ENCODE measurements at places on chromosomes 7 and 10.

GRCh38 chr10:96690755-96691730 lies 29.3 kb downstream of the PIK3AP1 start:
- DNase-seq, result no peak

DNA sequence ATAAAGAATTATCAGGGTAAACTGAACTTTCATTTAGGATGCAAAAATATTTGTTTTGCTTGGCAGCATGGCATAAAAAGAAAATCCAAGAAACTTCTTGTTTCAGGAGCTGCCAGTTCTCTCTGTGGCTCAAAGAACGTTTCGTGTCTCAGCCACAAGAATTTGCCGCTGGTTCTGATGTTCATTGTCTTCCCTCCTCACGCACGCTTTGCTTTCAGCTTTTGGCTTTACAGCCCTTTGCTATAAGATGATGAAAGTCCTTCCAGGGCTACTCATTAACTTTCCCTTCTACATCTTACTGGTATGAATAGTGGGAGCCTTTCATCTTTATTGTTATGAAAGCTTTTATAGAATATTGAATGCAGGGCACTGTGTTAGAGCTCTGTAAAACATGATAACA lies 124.7 kb downstream of the BICC1 start:
- DNase-seq, result no peak

DNA sequence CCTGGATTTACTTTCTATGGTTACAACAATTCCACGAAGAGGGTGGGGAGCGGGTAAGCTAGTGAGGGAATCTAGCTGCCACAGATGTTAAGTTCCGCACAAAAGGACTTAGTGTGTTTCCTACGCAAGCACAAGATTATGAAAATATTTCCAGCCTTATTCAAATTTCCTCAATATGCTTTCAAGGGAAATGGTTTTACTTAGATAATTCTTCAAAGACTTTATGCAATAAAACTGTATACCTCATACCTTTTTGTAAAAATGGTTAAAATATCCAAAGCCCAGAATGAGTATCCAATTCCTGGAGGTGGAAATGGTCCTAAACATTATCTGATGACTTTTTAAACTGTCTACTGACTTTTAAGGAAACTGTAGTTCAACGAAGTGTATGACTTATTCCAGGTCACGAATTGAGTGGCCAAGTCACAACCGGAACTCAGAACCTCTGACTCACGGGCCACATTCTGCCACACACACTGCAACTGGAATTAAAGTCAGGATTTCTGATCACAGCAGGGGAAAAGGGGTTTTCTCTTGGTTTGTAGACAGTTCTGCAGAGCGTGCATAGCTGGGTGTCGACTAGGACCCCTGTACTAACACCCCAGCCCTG lies 20.2 kb upstream of the INSIG1 start:
- no peak for DNase-seq

DNA sequence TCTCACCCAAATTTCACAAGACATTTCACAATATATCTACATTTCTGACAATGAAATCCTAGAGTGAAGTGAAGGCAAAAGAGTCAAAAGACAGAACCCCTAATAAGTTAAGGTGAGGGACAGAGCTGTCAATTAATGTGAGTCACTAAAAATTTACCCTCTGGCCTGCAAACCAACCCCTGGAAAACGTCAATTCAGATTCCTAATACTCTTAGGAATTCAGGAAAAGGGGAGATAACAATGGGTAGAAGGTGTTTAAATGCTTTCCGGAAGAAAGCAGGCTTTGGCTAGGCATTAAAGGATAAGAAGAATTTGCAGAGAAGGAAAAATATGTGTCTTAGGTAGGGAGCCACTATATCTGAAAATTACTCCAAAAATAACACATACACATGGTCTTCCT lies 299.6 kb downstream of the INHBA start:
- DNase-seq, result no peak

DNA sequence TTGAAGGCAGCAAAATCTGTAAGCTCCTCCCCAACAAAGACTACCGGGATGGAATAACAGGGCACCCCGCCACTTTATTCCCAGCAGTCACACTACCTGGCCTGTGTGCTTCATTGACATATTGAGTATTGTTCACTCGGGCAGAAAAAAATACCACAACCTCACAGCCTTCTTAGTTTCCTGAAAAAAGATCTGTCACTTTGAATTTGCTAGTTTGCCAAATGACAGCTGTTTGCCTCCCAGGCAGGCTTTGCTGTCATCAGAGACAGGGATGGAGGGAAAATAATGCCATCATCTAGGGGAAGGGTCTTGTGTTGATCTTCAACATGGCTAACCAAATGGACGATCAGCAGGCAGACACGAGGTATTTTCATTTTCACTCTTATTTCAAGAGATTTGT lies 26.9 kb downstream of the BMPER start:
- no peak for DNase-seq

GRCh38 chr10:36676321-36676720 lies 449.1 kb upstream of the ANKRD30A start:
- no peak for DNase-seq

- no peak for DNase-seq
Measured at GRCh38 chr7:83410989-83411591, 237.8 kb downstream of the SEMA3E start.

GRCh38 chr10:52779541-52780390 lies 7.2 kb upstream of the MBL2 start:
- DNase-seq, result peak; percentile 3

DNA sequence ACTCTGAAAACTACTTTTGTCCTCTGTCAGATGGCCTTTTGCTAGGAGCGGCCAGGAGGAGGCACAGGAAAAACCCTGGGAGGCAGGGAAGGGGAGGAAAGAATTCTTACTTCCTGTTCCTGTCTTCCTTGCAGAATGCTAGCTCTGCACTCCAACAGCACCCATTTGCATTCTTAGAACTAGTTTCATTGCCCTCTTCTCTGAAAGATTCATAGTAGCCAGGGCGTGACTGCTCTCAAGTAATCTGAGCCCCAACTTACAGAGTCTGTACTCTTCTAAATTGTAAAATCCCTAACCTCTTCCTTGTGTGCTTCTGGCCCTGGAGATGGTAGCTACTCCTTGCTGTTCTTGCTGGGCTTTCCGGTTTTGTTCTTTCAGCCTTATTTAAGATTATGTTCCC lies 75.3 kb upstream of the STEAP1 start:
- no peak for DNase-seq

DNA sequence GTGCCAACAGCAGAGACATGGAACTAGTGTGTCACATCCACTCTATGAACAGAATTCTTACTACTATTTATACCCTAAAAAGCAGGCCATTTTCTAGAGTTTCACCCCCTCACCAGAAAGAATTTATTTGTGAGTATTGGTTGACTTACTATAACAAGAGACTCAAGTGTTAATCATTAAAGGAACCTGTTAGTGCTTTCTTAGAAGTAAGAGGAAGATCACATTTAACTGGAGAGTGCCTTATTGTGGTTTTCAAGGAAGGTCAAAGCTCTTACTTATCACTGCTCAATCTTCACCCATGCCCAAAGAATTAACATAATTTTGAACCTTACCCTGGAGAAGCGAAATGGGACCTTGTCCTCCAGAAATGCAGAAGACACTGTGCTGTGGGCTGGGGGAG lies 169.3 kb upstream of the PRSS1 start:
- DNase-seq, result no peak

DNA sequence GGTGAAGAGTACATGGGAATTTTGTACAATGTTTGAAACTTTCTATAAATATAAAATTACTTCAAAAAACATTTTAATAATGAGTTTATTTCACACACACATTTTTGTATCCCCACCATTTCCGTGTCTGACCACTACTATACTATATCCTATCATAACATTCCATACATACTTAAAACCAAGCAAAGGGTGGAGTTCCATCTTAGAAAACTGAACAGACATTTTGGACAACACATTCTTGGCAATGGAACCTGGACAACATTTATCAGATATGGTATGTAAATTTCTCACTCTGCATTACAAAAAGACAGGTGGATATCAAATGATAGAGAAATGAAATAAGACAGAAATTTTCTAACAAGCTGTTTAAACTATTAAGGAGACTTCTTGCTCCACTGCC lies 168.9 kb downstream of the TWIST1 start:
- DNase-seq, result no peak

- no peak for DNase-seq
Measured at GRCh38 chr10:88104223-88104622, 240.8 kb downstream of the PTEN start.

DNA sequence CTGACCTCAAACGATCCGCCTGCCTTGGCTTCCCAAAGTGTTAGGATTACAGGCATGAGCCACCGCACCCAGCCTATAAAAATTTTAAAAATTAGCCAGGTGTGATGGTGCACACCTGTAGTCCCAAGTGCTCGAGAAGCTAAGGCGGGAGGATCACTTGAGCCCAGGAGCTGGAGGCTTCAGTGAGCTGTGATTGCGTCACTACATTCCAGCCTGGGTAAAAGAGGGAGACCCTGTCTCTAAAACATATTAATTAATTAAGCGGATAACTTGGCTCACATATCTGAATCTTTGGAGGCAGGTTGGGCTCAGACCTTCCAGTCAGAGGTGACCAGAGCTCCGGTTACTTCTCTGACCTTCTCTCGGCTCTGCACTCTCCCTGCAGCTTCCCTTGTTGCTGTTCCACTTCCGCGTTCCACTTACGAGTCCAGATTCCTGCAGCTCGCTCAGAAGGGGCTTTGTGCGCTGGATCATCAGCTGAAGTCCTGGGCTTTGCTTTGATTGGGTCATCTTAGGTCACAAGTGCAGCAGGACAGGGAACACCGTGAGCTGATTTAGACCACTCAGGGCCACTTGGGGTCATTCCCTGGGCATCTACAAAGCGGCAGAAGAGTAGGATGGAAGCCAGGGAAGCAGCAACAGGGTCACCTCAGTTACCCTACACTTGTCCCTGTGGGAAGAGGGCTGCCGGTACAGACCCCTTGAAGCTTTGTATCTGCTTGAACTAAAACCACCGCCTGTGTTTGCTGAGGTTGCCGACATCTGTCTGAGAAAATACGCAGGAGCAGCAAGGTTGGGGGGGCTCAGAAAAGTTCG lies 2.0 kb upstream of the ARPC1B start:
- DNase-seq, result no peak

DNA sequence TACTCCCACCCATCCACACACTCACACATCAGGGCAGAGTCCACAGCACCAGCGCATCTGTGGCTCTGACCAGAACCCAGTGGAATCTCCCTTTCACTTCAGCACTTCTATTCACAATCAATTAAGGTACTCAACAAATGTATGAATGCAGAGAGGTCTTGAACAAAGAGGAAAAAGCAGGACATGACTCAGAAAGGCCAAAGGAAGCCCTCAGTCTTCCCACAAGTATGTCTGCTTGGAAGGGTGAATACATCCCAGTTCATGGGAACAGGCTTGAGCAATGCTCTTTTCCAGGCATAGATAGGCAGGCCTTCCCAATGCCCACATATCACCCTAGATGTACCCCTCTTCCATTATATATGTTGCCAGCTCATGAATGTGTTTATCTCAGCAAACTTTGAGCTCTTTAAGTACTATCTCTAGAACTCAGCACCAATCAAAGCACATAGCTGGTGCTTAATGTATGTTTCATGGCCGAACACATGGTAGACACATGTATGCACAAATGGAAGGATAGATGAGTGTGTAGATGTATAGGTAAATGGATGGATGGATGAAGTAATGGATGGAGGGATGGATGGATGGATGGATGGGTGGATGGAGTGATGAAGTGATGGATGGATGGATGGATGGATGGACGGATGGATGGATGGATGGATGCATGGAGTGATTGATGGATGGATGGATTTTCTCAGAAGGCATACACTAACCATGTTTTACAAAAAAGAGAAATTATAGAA lies 507.6 kb downstream of the GRID1 start:
- DNase-seq, result no peak

DNA sequence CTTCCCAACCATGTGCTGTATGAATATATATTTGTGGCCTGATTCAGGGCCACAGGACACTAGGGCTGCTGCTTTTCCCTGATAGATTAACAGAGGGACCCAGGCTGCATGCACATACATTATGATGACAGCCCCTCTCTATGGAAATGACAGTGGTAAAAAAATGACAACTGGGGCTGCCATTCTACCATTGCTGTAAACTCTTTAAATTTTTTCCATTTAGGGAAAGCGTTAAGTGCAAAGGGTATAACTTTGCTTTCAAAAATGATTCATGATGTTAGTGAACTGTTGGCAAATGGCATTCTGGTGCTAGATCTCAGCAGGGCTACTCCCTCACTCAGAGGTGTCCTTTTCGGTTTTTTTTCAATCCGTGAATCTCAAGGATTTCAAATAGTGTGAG lies 4.2 kb downstream of the CTBP2 start:
- no peak for DNase-seq

DNA sequence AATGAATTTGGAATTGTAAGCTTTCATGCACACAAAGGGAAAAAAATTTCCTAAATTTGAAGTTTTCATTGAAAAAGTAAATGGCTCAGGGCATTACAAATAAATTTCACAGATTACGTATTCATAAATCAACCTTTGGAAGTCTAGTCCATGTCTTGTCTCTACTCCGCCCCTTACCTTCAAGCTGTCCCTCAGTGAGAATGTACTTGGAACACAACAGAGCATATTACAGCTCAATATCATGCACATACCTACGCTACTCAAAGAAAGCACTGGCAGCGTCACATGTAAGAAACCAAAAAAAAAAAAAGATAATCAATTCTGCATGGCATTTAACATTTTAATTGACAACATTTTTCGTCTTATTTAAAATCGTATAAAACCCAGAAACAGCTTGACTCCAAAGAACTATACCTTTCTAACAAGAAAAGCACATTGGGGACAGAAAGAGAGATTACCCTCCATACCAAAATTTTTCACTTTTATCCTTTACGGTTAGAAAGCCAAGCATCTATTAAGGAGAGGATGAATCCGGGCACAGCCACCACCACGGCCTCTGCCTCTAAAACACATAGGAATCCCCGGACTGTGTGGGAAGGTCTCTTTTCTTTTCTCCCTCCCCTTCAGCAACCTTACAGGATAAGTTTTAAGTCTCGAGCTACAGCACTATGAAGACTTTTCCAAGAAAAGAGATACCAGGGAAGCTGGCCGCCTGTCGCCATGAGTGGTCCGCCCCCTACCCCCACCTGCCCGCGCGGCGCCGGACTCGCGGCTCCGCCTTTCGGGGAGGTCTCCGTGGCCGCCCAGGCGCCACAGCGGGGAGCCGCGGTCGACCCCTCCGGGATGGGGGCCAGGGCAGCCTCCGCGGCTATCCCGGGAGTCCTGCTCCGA lies 1.1 kb downstream of the JMJD1C start:
- DNase-seq, result no peak
